ENCODE measurements at places on chromosomes 7 and 10. TPM values are rescaled to one million over a fixed set of nuclear protein-coding genes. Genes with fewer than 3 reads are reported as not detected.

GTF2IRD2 gene
- 14.8 TPM for total RNA-seq

DNA sequence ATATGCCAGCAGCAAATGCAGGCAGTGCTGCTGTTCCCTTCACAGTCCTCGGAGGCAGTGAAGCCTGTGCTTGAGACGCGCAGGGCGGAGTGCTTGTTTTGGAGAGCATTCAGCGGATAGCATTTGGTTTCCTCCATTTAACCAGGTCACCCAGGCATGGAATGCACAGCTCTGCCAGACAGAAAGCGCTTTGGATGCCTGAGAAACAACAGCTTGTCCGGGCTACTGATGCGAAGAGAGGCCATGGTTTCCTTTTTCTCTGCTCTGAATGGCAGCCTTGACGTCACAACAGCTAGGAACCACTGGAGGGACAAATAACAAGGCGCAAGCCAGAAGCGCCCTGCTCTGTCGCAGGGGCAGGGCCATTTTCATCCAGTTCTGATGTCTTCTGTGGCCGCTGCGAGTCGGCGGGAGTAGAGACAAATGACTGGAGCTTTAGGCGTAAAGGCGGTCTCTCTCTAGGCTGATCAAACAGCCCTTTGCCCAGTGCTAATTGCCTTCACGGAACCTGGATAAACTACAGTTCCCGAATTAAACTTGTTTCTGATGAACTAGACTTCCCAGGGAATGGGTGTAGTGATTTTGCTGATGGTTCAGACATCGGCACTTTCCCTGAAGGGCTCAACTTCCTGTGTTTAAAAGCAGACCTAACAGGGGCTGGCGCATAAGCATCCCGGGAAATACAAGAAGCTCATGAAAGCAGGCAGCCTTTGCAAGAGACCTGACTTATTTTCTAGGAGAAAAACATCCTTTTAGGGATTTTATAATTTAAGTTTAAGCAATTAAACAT lies 187.6 kb upstream of the KLF14 start:
- no peak for DNase-seq

EBF3 gene
- not detected for total RNA-seq

- DNase-seq: no peak
Observed at GRCh38 chr7:156999958-157000726, 10.3 kb downstream of the MNX1 start.

PDE6C gene
- total RNA-seq: not detected

DNA sequence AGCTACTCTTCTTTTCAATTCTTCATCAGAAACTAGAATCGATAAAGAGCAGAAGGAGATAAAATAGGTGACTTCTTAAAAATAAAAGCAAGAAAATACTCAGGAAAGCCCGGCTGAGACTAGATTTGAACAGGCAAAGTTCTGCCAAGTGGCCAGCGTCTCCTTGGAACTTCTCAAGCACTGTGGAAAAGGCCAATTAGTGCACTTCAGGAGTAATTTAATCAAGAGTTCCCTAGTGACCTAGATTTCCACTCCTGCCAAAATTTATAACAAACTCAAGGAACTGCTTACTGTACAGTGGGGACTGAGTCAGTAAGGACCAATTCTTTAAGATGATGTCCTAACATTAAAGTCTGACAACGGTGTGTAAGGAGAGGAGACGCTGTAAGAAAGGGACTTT lies 57.3 kb downstream of the CHCHD3 start:
- no peak for DNase-seq

Measured in natural killer cell treated with Interleukin-12 subunit alpha and Interleukin-12 subunit beta and Interleukin-15 and Interleukin-18, amount 100 ng/mL, for 72 hours (primary cell).